Activated CD4-positive, alpha-beta T cell treated with anti-CD3 and anti-CD28 coated beads, Interleukin-2, amount 10 ng/mL, durations not matched to agents 24 days and 14 days (primary cell): ENCODE measurements at places on chromosomes 2 and 18. TPM values are rescaled to one million over a fixed set of nuclear protein-coding genes. Genes with fewer than 3 reads are reported as not detected.

ASB18 gene
- total RNA-seq = not detected in 2 replicates

TUBB6 gene
- 36.6 and 40.2 TPM in 2 replicates for total RNA-seq

C2orf80 gene
- total RNA-seq = not detected in 2 replicates

GDF7 gene
- total RNA-seq = 0.26 TPM in 2 replicates

CREG2 gene
- not detected in 2 replicates for total RNA-seq

MATN3 gene
- total RNA-seq = not detected in 2 replicates

MC5R gene
- not detected in 2 replicates for total RNA-seq

CHST9 gene
- not detected in 2 replicates for total RNA-seq

TRIM43B gene
- total RNA-seq = not detected in 2 replicates

AQP12A gene
- total RNA-seq = not detected in 2 replicates

GRCh38 chr2:198326431-198326830 is 522.0 kb downstream of the PLCL1 start:
- no peak for DNase-seq

- no peak for DNase-seq
Measured at GRCh38 chr18:10113121-10114022, 199.6 kb downstream of the VAPA start.

GRCh38 chr2:211396815-211397214 is 840.4 kb downstream of the CPS1 start:
- DNase-seq = no peak

- DNase-seq = no peak
Measured at GRCh38 chr2:104774631-104775030, 79.3 kb upstream of the POU3F3 start.

- no peak for DNase-seq
Measured at GRCh38 chr2:35462226-35462998, 893.2 kb upstream of the CRIM1 start.

DNA sequence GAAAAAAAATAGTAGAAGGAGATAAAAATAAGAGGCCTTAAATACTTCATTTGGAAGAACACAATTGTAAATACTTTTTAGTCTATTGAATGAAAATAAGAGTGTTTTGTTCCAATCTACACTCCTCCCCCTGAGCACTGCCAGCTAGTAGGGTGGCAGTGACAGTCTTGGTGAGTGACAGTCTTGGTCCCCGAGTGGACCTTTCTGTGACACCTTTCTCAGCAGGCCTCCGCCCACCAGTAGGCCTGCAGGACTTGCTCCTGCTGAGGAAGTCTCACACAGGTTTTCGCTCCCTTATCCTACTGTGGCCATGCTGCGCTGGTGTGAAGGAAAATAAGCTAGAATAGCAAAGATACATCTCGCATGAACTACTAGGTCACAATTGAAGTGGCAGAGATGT is 666.8 kb downstream of the NR4A2 start:
- DNase-seq = no peak

DNA sequence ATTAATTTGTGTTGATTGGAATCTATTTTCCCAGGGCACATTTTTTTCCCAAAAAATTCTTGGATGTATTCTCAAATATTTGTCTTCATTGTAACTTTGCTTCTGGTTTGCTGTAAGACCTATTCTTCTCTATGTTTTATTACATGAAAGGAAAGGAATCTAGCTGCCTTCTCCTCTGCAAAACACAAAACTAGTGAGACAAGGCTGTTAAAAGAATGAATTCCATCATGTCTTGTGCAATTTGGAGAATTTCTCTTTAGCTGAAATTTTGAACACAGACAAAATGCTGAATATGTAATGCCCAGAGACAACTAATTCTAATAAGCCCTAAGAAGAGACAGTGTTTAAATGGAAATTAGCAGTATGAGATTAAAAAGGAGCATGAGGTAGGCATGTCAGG is 275.9 kb downstream of the CDH20 start:
- DNase-seq = no peak

GRCh38 chr18:66329716-66330115 is 274.2 kb downstream of the CDH19 start:
- DNase-seq = no peak

GRCh38 chr2:25493207-25493606 is 151.5 kb upstream of the DNMT3A start:
- no peak for DNase-seq

DNA sequence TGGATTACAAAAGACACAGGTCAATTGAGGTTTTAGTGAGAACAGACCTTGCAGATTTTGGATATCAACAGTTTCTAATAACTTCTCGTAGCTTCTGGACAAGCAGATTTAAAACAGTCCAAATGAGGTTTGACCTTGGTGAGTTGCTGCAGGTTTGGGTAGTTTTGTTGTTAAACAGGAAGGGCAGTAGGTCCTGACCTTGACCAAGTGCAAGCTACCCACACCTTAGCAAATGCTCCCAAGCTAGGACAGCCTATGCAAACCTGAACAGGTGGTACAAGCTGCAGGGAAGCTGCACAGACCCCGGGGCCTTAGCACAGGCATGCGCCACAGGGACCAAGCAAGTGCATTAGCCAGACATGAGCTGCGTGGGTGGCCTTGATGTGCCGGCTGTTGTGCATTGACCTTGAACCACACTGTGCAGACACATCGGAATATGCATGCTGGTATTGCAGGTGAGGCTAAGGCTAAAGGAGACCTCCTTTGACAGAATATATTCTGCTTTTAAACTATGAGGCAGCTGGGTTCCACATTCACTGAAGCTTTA is 40.2 kb upstream of the AGAP1 start:
- no peak for DNase-seq

DNA sequence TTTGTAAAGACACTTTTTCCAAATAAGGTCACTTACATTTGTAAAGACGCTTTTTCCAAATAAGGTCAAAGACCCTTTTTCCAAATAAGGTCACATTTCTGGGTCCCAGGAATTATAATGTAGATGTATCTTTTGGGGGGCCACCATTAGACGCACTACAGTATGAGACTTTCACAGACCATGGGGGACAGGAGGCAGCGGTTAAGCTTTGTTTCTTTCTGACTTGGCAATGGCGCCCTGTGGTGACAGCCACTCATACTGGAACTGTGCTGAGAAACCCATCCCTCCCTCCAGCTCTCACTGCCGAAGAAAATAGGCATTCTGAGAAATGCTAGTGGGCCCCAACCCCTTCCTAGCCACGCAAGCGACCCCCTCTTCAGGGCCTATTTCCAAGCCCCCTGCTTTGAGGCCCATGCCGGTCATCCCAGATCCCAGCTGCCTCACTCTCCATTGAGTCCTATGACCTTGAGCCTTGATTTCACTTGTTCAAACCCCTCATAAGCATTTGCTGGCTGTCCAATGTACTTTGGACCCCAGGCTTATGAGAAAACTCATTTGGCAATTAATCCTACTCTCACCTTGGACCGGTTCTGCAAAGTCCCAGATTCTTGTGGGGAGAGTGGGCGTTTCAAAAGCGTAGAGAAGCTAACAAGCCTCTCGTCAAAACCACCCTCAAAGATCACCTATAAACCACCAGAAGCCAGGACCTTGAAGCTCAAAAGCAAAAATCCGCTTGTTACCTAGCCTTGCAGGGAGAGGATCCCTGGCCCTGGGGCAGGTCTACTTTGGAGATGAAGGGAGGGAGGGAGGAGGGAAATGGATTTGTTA is 11.3 kb upstream of the SPATA3 start:
- DNase-seq = peak; percentile 84

DNA sequence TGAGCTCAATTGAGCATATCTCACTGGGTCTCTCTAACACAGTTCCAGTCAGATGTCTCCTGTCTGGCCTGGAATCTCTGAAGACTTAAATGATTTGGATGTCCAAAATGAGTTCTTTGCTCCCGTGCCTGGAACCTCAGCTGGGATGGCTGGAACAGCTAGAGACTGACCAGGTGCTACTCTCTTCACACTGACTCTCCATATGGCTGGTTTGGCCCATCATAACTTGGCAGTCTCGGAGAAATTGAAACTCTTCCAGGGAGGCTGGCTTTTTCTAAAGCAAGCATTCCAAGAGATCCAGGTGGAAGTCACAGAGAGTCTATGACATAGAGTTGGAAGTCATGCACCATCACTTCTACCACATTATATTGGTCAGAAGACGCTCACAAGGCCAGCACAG is 129.6 kb upstream of the NOL4 start:
- DNase-seq = no peak

GRCh38 chr18:24991141-24992060 is 360.6 kb downstream of the ZNF521 start:
- DNase-seq = no peak

DNA sequence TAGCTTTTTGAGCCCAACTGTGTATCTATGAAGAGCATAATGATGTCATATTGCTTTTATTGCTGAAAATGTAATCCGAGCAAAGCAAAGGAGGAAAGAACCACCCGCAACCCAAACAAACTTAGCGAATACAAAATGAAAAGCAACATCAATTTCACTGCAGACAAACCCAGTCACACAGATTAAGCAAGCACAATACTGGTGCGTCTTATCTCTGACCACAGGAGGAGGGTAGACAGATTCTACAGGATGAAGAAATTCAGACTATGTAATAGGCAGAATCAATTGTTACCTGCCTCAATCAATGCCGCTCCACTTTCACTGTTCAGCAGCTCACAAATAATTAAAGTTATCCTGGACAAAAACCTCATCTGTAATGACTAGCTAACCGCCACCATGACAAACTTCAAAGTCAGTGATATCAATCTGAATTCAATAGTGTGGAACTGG is 115.5 kb upstream of the SP3 start:
- DNase-seq = no peak

GRCh38 chr2:235244255-235245220 is 249.3 kb upstream of the AGAP1 start:
- DNase-seq = no peak

- no peak for DNase-seq
Measured at GRCh38 chr2:124048664-124049063, 23.6 kb downstream of the CNTNAP5 start.

DNA sequence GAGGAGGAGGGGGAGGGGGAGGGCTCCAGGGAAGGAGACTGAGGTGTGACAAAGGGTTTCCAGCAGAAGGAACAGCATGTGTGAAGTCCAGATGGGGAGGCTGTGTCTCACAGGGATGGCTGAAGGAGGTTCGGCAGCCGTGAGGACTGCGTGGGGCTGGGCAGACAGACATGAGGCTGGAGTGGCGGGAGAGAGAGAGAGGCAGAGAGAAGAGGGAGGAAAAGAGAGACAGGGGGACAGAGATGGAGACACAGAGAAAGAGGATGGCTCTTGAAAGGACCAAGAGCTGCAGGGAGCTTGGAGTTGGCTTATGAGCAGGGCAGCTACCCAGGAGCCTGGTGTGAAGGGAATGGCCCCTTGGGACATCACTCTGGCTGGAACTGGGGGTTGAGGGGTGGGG is 138.9 kb upstream of the ASB18 start:
- no peak for DNase-seq

DNA sequence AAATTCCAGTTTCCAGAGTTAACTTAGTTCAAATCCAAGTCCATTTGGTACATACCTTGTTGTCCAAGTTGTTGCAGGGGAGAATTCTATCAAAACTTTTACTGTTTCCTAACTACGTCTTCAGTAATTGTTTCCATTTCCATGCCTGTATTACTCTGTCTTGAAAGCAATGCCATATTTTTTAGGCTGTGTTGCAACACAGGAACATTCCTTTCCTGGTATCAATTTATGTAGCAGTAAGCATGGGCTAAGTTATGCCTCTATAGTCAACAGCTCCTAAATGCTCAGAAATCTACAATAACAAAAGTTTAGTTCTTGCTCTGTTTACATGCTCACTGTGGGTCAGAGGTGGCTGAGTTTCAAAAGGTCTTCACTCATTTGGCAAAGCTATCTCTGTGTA is 1943.8 kb upstream of the PIK3C3 start:
- DNase-seq = no peak

DNA sequence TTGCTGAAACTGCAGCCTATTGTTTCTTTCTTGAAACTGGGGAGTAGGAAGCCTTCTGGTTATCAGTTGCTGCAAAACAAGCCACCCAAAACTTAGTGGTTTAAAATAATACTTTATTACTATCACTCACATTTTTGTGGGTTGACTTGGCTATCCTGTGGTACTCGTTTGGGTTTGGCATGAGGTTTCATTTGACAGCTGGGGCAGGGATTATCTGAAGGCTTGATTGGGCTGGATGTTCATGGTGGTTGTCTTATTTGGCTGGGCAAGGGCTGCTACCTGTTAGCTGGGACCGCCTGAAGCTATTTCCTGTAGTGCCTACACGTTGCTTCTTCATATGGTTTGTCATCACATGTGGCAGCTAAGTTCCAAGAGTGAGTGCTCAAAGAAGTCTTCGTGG is 122.3 kb downstream of the PLCL1 start:
- DNase-seq = no peak

DNA sequence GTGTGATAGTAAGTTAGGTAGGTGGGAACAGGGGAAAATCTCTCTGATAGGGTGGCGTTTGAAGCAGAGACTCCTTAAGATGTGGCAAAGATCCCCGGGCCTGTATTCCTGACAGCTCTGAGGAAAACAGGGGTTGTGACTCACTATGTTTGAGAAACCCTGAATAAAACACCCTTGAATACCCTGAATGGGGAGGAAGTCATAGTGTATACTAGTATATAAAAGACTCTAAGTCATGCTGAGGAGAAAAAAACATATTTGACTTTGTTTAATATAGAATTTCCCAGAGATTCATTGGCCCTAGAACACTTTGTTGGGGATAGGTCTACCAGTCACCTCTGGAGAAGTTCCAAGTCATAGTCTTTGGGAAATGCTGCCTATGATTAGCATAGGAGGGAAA is 590.9 kb downstream of the IRS1 start:
- DNase-seq = no peak

DNA sequence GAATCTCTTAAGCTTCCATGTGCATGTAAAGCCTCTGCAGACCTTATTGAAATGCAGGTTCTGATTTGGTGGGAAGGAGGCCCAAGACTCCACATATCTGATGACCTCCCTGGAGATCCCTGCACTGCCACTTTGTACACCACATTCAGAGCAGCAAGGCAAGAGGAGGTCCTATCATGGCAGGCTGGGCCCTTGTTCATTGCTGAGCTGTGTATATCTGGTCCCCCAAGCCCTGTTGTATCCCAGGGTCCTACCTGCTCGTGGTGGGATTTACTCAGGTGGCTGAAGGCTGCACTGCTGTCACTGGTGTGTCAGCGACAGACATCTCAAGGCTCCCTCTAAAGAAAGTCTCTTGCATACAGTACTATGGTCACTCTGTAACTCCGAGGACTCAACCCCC is 114.2 kb downstream of the ST6GAL2 start:
- DNase-seq = no peak

DNA sequence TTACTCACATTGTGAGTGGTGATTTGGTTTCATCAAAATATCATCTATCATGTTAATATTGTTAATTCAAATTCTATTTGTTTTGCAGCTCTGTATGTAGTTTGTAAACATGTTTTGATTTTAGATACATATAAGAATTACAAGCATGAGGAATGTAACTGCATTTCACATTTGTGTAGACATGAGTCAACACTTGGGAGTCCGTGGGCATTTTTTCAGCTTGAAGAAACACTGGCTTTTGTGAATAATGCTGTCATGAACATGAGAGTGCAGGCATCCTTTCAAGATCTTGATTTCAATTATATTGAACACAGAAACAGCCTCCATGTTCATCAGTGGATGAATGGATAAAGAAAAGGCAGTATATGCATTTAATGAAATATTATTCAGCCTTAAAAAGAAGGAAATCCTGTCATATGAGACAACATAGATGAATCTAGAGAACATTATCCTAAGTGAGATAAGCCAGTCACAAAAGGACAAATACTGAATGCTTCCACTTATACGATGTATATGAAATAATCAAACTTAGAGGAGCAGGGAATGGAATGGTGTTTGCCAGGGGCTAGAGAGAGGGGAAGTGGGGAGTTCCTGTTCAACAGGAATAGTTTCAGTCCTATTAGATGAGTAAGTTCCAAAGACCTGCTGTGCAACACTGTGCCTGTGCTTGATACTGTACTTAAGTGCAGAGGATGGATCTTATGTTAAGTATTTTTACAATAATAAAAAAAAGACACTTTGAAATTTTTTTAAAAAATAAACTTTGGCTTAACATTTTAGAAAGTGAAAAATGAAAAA is 194.9 kb downstream of the LRATD1 start:
- no peak for DNase-seq
